Esophagus squamous epithelium (tissue), 5 donors: ENCODE measurements at places on chromosomes 4 and X.

DNA sequence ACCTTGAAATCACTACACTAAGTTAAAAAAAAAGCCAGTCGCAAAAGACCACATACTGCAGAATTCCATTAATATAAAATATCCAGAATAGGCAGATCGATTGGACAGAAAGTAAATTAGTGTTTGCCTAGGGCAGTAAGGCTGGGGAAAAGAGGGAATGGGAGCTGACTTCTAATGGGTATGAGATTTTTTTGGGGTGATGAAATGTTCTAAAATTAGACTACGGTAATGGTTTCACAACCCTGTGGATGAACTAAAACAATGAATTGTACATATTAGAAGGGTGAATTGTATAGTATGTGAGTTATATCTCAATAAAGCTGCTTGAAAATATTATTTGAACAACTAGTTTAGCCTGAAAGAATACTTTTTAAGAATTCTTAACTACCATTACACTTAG is 6.7 kb upstream of the GPRIN3 start:
- no peak for DNase-seq

DNA sequence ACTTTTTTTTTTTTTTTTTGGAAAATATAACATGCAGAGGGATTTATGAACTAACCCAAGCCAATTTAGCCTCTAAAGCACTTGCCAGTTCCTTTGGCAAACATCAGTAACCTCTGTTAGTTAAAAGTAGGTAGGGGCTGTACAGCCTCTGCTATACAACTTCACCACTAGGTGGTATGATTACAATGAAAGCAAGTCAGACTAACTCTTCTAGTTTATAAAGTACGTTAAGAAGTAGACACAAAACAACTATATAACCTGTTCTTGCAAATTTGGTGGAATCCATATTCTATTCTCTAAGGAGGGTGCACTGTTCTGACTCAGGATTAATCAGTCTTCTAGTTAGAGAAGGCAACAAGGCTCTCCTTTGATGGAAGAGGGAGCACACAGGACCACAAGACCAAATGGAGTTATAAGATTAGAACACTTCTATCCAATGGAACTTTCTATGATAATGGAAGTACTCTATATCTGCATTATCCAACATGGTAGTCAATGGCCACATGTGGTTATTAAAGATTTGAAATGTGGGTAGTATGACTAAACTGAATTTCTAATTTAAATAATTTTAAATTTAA is 12.8 kb downstream of the AIMP1 start:
- no peak for DNase-seq

DNA sequence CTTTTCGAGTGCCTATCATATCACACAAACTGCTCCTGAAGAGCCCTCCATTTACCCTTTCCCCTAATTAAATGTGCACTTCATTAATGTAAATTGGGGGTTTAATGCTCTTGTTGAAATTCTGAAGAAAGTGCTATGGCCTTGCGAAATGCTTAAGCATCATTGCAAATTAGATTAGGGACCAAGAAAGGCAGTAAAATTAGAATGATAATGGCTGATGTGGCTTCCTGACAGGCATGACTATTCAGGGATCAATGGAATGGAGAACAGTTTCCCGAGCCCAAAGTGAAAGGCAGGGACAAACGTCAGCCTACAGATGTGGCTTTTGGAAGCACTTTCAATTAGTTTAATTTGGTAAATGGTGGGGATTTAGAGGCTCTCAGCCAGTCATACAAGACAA is 120.1 kb downstream of the NKX6-1 start:
- no peak for DNase-seq

DNA sequence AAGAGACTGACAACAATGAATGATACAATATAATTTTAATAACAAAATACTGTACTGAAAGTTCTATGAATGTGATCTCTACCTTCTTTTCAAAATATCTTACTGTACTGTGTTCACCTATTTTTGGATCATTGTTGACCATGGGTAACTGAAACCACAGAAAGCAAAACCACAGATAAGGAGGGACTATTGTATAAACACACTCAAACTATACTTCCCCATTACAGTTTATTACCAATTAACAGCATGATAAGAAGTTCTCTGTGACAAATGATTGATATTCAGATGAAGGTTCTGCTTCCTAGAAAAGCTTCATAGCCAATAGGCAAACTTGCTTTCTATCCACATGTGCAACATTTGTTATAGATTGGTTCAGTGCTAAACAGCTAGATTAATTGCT is 50.1 kb downstream of the GABRG1 start:
- DNase-seq: no peak

GRCh38 chr4:139978692-139979091 is 175.3 kb downstream of the MAML3 start:
- no peak for DNase-seq

DNA sequence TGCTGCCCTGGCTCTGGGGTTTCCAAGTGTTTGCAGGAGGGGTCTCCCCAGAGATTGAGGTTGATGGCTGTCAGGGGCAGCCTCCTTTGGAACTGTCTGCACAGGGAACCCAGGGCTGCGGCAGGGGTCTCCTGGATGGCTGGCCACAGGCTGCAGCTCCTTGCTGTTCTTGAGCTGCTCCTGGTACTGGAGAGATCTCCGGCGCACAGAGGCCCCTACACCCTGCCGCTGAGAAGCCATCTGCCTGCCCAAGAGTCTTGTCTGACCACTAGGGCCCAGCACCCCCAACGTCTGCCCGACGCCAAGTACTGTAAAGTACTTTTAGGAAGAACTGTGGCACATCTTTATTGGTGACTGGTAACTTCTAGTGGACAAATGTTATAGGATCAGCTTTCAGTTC is 13.5 kb downstream of the STIM2 start:
- DNase-seq: no peak

DNA sequence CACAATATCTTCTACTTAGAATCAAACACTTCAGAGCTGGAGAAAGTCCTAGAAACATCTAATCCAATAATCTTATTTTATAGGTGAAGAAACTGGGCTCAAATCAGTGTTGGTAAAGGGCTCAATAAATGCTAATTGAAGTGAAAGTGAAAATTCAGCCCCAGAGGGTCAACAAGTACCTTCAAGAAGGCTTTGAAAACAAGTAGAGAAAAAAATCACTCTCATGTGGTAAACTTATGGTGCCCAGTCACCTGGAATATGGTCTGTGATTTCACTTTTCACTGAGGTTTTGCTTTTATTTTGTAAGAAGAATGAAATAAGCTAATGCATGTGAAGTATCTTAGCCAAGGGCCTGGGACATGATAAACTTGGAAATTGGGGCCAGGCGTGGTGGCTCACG is 29.1 kb upstream of the EIF4E start:
- DNase-seq: no peak

DNA sequence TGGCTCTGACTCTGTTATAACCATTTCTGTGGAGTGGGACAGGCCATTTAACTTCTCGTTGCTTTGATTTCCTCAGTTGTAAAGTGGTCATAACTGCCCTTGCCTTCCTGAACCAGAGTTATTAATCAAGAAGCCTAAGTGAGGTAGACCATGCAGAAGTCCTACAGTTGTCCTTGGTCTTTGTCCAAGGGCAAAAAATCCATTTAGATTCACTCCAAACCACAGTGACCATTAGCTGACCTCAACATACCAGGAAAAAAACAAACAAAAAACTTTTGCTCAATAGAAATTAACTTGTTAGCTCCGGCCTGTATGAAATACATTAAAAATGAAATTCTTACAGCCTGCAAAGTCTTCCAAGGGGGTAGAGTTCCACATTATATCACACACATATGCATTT is 52.7 kb downstream of the TBC1D9 start:
- no peak for DNase-seq

- DNase-seq: no peak
Observed at GRCh38 chrX:102546828-102547493, 30.4 kb upstream of the TMSB15A start.

- no peak for DNase-seq
Observed at GRCh38 chrX:102712216-102712966, at the start of gene GPRASP2. TSS of gene GPRASP2 (plus strand) at chrX:102712448. CDS start at chrX:102714870, 2,422 bp downstream.

GRCh38 chr4:24565054-24565453 is 19.3 kb downstream of the DHX15 start:
- DNase-seq: no peak

DNA sequence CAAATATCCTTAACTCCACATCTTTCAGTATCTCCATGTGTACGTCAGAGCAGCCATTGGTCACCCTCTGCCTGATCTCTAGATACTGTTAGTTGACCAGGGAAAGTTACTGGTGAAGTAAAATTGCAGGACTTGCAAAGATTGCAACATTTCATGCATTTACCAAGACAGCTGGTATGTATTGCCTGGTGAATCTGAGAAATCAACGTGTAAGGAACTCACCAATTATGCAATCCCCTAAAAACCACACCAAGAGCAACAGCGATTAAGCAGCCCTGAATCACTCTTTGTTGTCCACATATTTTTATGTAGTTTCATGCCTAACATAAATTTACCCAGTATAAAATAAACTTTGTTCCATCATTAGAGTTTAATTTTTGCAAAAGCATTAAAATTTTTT is 271.2 kb downstream of the NLGN4X start:
- DNase-seq: no peak

- DNase-seq: no peak
Observed at GRCh38 chrX:112687189-112687691, 7.5 kb upstream of the LHFPL1 start.

- DNase-seq: no peak
Observed at GRCh38 chr4:54440394-54441136, 211.5 kb downstream of the PDGFRA start.

DNA sequence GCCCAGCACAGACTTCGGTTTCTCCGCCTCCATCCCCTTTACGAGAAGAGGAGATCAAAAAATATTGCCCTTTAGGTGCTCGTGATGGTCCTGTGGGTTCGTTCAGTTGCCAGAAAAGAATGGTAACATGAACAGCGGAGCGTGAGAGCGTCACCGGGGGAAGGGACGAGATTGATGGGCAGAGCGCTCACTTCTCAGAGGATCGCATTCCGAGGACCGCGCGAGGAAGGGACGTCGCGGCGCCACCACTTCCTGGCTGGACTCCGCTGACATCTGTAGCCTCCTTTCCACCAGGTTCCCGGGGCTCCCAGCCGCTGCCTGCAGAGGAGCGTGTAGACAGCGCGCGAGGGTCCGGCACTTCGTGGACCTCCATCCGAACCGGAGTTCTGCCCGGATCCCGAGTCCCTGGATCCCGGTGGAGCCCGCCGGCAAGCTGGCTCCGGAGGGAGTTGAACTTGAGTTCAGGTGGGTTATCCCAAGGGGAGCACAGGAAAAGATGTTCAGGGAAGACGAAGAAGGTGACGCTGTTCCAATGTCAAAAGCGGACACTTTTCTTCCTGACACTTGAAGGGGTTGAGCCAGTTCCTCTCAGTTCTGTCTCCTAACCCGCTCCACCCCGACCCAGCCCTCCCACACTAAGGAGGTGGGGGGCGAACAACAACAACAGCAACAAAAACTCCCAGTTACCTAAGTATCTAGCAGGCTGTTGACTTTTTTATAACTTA is 484 bp downstream of the GALNTL6 start:
- DNase-seq: no peak

- no peak for DNase-seq
Observed at GRCh38 chrX:54776061-54776460, 22.0 kb downstream of the ITIH6 start.

- DNase-seq: no peak
Observed at GRCh38 chr4:21452931-21453330, 495.6 kb downstream of the KCNIP4 start.

GRCh38 chrX:42384956-42385355 is 393.0 kb downstream of the PPP1R2C start:
- no peak for DNase-seq

GRCh38 chr4:158824425-158825274 is 55.8 kb downstream of the FNIP2 start:
- no peak for DNase-seq

- DNase-seq: no peak
Observed at GRCh38 chr4:104424989-104425388, 69.7 kb downstream of the CXXC4 start.

DNA sequence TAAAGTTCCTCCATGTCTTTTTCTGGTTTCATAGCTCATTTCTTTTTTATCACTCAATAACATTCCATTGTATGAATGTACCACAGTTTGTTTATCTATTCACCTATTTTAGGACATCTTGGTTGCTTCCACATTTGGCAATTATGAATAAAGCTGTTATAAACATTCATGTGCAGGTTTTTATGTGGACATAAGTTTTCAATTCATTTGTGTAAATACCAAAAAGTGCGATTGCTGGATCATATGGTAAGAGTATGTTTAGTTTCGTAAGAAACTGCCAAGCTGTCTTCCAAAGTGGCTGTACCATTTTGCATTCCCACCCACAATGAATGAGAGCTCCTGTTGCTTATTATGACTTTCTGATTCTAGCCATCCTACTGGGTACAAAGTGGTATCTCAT is 36.3 kb upstream of the ZFX start:
- DNase-seq: no peak

DNA sequence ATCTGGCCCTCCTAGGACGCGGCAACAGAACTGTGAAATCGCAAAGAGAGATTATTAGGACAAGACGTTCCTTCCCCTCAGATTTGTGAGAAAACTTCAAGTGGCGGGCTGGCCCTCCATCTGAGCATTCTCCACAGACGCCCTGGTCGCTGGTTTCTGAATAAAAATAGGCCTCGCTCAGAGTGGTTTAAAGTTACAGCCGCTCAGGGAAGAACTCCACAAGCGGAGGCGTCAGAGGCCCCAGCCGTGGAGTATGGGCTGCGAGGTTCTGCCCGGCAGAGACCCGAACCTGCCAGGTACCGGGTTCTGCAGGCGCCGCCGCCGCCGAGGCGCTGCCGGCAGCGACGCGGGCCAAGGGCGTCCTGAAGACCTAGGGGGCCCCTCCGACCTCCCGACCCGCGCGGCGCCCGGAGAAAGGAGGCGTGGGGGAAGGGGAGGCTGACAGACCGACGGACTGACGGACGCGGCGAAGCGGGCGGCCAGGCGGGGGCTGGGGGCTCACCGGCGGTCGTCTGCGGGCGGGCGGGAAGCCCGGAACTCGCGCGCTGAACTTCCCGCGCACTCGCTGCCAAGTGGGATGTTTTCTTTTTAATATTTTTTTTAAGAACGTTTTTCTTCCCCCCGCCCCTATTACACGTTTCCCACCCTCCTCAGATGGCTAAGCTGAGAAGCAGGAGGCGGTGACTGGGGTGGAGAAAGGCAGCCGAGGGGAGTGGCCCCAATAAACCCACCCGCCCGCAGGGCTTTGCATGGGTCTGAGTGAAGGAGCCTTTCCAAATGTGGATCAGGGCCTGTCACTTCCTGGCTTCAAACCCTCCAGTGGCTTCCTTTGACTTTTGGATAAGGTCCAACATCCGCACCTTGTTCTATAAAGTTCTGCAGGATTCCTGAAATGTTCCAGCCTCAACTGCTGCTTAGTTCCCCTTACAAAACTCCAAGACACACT is at the start of gene PABPC4L:
TSS of gene PABPC4L (minus strand) at position 574 of the 946 bp plus-strand sequence. CDS start 770 bp downstream, outside the sequence.
- DNase-seq: no peak

DNA sequence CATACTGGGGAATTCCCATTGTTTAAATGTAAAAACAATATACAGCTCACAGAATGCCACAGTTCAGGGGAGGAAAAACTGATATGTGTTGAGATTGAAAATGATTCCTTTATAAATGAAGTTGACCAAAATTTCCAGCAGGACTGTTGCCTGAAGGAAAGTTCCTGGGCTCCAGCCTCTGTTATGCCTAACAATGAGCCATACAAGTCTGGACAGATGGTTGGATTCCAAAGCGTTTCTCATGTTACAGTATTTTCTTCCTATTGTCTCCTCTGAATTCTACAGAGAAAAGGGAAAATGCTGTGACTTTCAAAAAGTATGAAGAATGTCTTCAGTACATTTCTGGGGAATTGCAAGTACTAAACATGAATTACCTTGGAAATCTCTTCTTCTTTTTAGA is 73.3 kb downstream of the ALPK1 start:
- DNase-seq: no peak
